ENCODE measurements at places on chromosomes 13 and 19.

DNA sequence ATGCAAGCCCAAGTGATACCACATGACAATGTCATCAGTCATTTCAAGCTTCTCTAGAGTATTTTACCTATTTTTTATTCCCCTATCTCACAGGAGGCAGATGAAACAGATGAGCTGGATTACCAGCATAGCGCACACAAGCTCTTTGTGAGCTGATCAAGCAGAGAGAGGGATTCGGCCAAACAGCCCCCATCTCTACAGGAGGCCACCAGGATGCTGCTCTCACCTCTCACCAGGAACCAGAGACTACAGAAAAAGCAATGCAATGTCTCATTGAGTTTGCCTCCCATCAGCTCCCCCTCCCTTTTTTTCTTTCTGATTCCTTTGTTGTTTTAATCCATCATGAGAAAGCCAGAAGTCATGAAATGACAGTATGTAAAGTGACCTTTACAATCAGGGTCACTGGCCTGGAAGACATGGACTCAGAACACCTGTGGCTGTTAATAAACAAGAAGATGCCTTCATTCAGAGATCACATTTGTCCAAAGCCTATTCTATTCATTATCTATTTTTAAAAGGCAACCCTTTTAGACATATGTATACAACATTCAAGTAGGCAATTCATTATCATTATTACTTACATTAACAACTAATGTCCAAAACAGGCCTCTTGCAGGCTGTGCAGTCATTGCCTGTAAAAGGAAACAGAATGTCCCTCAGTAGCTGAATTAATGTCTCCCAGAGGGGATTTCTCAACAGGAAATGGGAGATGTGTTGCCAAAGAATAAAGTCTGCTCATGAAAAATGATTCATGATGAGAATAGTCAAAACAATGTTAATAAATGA is 656.6 kb downstream of the TBC1D4 start:
- no peak for DNase-seq

- no peak for DNase-seq
Observed at GRCh38 chr19:38274739-38275138, 10.4 kb downstream of the SPINT2 start.

GRCh38 chr13:109764470-109765291 is 21.7 kb downstream of the IRS2 start:
- DNase-seq, result no peak

DNA sequence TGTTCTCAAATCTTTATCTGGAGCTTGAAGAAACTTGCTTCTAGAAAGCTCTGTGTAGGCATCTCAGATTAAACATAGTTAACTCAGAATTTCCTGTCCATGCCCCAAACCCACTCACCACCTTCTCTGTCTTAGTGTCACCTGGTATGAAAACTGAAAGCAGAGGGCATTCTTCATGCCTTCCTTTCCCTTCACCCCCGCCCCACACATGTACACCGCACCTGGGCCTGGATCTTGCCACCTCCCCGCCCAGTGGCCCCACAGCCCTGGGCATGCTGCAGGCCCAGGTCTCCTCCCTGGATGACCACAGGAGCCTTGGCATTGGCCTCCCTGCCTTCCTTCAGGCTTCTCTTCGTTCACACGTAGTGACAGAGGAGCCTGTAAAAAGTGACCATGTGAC is 15.8 kb downstream of the CFAP97D2 start:
- no peak for DNase-seq

DNA sequence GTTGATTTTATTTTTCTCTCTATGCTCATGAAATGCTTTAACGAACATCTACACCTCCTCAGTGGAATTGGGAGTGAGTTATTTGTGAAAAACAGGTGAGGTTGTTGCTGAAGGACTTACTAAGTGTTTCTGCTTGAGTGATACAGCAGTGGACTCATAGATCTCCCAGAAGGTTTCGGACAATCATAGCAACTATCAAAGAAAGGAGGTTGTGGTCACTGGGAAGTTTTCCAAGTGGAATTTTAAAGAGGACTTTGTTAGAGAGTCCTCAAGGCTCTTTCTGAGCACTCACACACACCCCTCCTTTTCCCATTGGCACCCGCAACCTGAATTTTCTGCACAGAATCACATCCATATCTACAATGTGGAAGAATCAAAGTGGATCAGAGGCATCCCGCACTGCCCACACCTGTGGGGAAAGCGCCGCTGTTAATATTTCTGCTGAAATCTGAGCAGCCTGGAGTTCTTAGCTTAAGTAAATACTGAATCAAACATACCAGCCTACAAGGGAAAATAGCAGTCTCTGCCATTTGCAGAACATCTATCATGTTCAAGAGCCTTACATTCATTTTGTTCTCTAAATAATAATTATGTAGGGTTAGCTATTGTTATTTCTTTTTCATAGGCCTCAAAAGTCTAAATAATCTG is 719.4 kb downstream of the DIAPH3 start:
- DNase-seq, result no peak

DNA sequence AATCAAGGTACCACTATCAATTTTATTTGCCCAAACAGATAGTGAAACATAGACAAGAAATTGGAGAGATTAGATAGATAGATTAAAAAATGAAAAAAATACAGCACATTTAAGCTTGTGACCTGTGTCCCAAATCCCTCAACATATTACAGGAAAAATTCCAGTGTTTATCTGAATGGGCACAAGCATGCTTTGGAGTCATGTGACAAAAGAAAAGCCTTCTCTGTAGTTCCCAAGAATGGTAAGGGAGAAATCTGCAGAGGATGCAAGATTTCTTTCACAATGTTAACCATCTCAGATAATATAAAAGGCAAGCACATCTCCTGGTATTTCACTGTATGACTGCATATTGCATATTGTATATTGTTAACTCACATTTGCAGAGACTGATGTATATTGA is 168.0 kb downstream of the PCDH9 start:
- DNase-seq, result no peak

DNA sequence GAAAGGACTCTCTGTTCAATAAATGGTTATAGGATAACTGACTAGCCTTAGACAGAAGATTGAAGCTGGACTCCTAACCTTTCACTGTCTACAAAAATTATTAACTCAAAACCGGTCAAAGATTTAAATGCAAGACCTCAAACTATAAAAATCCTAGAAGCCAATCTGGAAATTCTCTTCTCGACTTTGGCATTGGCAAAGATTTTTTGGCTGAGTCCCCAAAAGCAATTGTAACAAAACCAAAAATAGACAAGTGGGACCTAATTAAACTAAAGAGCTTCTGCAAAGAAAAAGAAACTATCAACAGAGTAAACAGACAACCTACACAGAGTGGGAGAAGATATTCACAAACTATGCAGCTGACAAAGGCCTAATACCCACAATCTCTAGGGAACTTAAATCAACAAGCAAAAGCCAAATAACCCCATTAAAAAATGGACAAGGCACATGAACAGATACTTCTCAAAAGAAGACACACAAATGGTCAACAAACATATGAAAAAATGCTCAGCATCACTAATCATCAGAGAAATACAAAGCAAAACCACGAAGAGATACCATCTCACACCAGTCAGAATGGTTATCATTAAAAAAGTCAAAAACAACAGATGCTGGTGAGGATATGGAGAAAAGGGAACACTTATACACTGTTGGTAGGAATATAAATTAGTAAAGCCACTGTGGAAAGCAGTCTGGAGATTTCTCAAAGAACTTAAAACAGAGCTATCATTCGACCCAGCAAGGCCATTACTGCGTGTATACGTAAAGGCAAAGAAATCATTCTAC is 266.3 kb downstream of the DNAJC15 start:
- DNase-seq, result no peak

DNA sequence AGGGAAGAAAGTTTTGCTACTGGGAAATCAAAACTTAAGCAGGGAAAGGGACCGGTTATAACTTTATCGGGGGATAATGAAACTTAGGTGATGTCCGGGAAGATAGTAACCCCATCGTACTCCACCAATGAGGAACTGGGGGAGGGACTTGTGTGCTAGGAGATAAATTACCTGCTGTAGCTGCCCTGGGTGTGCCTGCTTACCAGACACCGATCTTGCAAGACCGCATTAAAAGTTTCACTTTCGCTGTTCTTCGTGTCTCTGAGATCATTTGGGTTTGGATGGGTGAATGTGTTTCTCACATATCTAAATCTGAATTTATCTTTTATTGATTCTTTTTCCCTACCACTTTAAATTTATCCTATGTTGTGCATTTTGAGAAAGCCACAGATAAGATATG is 381.4 kb downstream of the SLITRK6 start:
- DNase-seq, result no peak

DNA sequence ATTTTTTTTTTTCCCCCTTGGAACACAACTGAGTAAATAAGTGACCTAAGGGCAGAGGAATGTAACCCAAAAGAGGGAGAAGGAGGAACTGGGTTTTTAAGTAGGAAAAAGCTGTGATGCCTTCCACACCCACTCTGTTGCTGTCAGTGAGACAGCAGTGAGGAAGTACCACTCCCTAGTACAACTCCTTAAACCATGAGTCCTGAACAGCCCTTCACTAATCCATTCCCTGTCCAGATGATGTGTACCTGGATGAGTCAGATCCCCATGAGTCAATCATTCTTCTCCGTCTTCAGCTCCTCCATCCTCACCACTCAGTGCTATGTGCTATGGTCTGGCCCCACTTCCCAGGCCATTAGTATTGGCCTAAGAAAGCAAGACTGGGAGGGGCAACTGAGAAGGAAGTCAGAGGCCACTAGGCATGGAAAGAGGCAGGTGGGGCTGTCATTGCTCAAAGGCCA is 12.9 kb upstream of the CXCL17 start:
- no peak for DNase-seq

DNA sequence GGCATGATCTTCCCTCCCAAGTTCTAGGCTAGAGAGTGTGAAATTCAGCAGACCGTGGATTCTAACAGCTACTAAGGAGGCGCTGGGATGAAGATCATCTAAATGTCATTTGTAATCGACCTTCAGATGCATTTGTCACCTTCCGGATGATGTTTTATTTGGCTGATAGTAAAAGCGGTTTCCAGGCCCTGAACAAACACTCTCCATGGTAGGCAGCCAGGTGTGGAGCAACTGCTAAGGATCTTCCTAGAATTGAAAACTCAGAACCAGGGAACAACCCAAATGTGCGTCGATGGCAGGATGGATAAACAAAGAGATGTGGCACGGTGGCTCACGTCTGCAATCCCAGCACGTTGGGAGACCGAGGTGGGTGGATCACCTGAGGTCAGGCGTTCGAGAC is 107.2 kb upstream of the CACNA1A start:
- no peak for DNase-seq

DNA sequence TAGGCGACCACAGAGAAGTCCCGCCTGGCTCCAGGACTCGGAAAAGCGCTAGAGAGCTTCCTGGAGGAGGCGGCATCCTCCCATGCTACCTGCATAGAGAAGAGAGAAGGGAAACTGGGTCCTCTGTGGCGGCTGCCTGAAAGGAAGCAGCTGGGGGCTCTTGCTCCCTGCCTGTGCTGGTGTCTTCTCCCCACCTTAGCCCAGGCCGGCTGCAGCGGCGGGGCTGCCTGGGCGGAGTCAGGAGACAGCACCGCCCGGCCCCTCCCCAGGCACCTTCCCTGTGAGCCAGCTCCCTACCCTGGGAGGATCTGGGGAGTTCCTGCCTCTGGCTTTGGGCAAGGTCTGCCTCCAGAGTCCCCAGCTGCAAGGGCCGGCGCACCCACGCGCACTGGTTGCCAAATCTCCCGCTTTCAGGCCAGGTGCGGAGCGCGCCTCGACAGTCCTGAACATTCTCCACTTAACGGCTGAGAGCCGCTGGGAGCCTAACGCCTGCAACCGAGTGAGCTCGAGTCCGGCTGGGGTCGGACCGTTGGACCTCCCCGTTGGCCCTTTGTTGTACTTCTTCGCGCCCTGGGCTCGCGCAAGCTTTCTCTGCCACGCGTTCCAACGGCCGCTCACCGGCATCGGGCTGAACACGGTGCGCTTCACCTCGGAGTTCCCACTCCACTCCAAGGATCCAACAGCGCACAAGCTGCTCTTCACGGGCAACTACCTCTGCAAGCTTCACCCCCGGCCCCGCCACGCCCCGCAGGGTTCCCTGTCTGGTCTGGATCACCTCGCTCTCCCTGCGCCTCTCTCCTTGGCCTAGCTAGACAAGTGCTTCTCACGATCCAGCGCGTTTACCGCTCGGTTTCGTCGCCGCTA is 21.8 kb upstream of the ZNF30 start:
- no peak for DNase-seq

DNA sequence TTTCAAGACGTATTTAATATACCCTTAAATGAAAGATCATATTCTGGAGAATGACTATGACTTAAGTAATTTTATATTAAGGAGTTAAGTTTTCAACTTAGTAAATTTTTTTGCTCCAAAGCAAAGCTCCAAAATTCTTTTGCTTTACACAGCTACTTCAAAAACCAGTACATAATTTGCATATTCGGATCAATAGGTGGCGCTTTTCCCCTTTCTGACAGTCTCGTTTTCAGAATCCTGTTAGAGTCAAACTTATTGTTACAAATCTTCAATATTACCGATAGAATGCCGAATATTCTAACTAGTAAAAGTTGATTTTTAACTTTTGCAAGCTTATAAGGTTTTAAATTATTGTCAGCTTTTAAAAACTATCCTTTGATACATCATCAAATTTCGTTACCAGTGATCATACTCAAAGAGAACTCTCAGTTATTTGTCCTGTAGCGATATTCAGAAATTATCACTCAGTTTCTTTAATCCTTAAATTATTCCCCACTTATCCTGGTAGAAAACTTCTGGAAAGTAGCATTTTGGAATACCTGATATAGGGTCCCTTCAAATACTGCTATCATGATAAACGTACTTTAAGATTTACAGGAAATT is 852.7 kb upstream of the KLHL1 start:
- DNase-seq, result no peak

- no peak for DNase-seq
Observed at GRCh38 chr13:100818711-100819110, 144.1 kb upstream of the TMTC4 start.

DNA sequence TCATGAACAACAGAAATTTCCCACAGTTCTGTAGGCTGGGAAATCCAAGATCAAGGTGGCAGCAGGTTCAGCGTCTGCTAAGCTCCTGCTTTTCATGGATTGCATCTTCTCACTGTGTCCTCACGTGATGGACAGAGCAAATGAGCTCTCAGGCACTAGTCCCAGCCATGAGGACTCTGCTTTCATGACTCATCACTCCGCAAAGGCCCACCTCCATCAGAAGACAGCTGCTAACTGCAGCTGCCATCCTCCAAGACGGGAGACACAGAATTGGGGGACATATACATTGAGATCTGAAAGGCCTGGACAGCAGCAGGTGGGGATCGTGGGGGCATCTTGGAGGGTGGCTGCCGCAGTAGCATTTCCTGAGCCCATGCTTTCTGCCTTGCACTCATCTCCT is 44.4 kb upstream of the SPATA13 start:
- DNase-seq, result no peak

DNA sequence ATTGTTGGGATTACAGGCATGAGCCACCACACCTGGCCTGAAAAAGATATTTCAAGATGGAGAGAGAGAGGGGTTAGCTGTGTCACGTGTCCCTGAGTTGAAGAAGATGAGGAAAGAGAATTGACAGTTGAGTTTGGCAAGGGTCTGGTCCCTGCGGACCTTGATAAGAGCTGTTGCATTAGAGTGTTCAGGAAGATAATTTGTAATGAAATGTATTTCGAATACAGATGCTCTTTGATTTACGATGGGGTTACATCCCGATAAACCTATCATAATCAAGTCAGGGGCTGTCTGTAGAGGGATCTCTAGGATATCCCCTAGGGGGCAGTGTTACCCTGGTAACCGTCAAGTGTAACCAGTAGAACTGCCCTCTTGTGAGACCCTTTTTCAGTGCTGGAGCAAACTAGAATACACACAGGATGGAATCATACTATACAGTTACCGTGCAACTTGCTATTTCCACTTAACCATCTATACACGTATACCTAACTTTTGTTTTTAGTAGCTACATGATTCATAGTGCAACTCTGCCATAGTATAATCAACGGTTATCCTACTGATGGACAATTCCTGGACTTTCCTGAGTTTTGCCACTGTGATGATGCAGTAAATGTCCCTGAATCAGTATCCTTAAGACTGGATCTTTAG is 1.5 kb upstream of the ELOF1 start:
- no peak for DNase-seq
